ENCODE measurements at places on chromosomes 16 and 17. TPM values are rescaled to one million over a fixed set of nuclear protein-coding genes. Genes with fewer than 3 reads are reported as not detected.

The AIPL1 gene
- not detected for total RNA-seq

- peak; percentile 65 for DNase-seq
Observed at GRCh38 chr17:19304209-19304608, 58.3 kb downstream of the B9D1 start.

GRCh38 chr17:34736611-34737010 is 157.2 kb downstream of the TMEM132E start:
- no peak for DNase-seq

GRCh38 chr17:67477687-67478086 is 100.6 kb downstream of the PITPNC1 start:
- DNase-seq = no peak

The ALG1 gene
- 26.4 TPM for total RNA-seq

The ITGAX gene
- 184 TPM for total RNA-seq

- no peak for DNase-seq
Observed at GRCh38 chr17:49437696-49438435, 23.2 kb upstream of the PHB1 start.

The CX3CL1 gene
- total RNA-seq = 47.5 TPM

The TMEM100 gene
- 279 TPM for total RNA-seq

GRCh38 chr16:57578521-57579360 is 36.3 kb downstream of the ADGRG5 start:
- DNase-seq = no peak

All from upper lobe of right lung (tissue), 1 donor.